ENCODE measurements at places on chromosomes 1 and 21. TPM values are rescaled to one million over a fixed set of nuclear protein-coding genes. Genes with fewer than 3 reads are reported as not detected.

DNA sequence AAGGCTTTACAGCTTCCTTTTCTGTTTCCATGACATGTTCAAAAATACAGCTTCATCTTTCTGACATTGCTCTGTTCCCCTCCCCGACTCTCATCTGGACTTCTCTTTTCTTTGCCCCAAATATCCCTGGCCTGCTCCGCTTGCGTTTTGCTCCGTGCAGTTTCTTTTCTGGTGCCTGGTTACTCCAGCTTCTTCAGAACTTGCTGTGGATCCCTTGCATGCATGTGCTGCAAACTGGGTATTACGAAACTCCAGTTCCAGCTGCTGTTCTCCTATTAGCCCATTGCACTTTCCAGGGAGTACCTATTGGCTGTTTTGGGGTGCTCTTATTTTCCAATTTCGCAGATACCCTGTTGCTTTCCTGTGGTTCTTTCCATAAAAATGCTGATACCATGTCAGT is 9.9 kb upstream of the NDC1 start:
- H3K36me3 ChIP-seq: peaks cover 2% of the 10 kb centered on the region
- H3K27me3 ChIP-seq: no peaks in the 10 kb centered on the region
- no peaks in the 10 kb centered on the region for H3K4me1 ChIP-seq
- no peak overlapping the region for H3K4me3 ChIP-seq
- no peak overlapping the region for H3K27ac ChIP-seq

PRELP gene
- not detected for total RNA-seq

DNA sequence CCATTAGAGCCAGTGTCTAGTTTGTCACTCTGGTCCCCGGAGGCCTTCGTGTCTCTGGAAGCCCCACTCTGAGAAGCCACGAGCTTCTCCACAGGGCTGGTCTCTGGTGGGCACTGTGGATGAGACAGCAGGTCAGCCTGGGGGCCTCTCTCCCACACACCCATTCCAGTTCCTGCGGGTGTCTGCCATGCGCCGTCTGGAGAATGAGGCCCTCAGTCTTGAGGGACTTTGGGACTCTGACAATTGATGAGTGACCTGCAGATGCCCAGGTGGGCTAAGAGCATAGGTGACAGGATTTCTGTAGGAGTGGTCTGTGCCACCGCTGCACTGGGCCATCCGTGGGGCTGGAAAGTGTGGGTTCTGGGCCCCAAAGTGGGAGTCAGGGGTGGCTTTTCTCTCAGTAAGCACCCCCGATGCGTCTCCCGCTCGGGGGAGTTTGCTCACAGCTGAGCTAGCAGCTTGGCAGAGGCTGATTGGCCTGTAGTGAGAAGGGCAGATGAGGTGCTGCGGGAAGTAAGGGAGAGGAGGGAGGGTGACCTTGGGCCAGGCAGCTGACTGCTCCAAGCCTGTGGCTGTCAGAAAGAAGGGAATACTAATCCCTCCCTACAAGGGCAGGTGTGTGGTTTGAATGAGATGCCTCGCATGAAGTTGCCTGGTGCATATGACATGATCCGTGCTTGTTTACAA is 26.4 kb downstream of the LHX4 start:
- H3K4me1 ChIP-seq: no peaks in the 10 kb centered on the region
- DNase-seq: no peak
- no peaks in the 10 kb centered on the region for H3K36me3 ChIP-seq
- H3K4me3 ChIP-seq: no peak overlapping the region
- H3K27ac ChIP-seq: no peak overlapping the region
- peaks cover 26% of the 10 kb centered on the region for H3K27me3 ChIP-seq

- DNase-seq: no peak
- no peak overlapping the region for H3K27ac ChIP-seq
- no peaks in the 10 kb centered on the region for H3K27me3 ChIP-seq
- H3K36me3 ChIP-seq: no peaks in the 10 kb centered on the region
Measured at GRCh38 chr1:233406339-233406960, 78.9 kb downstream of the MAP3K21 start.

NGF gene
- total RNA-seq: not detected

DNA sequence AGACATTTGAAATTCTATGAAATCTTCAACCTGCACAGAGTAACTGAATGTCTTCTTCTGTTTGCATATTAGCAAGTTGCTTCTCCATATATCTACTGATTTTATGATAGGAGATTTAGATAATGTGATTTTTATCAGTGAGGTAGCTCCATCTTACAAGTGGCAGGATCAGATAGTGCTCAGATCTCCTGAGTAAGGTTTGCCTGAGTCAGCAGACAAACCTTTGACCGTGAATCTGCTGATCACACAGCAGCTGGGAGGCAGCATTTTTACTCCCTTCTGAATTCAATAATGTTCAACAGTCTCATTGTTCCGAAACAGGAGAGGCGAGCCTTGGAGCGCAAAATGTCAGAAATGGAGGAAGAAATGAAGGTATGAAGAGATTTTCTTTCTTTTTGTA is 141.4 kb downstream of the SYT2 start:
- DNase-seq: no peak
- no peak overlapping the region for H3K4me3 ChIP-seq
- H3K4me1 ChIP-seq: no peaks in the 10 kb centered on the region
- peaks cover 13% of the 10 kb centered on the region for H3K36me3 ChIP-seq
- no peaks in the 10 kb centered on the region for H3K27me3 ChIP-seq
- H3K27ac ChIP-seq: no peak overlapping the region

GRCh38 chr1:61124078-61124477 is 41.7 kb downstream of the NFIA start:
- H3K27me3 ChIP-seq: no peaks in the 10 kb centered on the region
- no peak overlapping the region for H3K27ac ChIP-seq
- H3K4me1 ChIP-seq: no peaks in the 10 kb centered on the region

DNA sequence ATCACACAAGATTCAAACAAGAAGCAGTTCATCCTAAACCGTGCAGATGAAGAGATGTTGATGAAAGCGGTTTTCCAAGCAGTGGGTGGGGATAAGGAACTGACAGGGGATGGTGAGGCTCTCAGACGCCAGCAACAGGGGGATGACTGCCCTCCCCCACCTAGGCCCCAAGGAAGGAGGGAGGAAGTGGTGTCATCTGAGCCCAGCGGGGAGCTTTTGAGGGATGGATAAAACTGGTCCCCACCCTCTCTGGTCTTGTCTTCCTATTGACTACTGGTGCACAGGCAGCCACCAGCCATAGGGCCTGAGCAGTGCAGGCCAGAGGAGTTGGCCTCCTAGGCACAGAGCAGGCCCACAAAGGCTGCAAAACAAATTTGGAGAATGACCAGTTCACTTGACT is 175.5 kb downstream of the HUNK start:
- H3K27ac ChIP-seq: no peak overlapping the region
- no peaks in the 10 kb centered on the region for H3K27me3 ChIP-seq
- H3K4me1 ChIP-seq: no peaks in the 10 kb centered on the region
- no peak overlapping the region for H3K4me3 ChIP-seq
- H3K36me3 ChIP-seq: no peaks in the 10 kb centered on the region
- no peak for DNase-seq

AQP10 gene
- total RNA-seq: not detected

DNA sequence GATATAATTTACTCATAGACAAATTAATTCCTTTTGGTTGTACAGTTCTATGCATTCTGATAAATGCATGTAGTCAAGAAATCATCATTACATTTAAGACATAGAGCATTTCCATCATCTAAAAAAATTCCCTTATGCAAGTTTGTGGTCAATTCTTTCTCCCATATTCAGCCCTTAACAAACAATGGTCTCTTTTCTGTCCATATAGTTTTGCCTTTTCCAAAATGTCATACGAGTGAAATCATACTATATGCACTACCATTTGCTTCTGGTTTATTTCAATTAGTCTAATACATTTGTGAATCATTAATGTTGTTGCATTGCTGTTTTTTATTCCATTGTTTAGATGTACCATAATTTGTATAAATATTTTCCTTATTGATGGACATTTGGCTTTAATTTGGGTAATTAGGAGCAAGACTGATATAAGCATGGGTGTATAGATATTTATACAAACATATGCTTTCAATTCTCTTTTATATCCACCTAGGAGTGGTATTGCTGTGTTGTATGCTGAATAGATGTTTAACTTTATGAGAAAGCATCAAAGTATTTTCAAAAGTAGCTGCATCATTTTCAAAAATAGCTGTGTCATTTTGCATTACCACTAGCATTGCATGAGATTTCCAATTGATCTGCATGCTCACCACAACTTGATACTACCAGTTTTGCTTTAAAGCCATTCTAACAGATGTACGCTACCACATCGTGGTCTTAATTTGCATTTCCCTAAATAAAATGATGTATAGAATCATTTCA is 397.0 kb upstream of the ADAMTS5 start:
- H3K27me3 ChIP-seq: no peaks in the 10 kb centered on the region
- no peak overlapping the region for H3K4me3 ChIP-seq
- no peaks in the 10 kb centered on the region for H3K36me3 ChIP-seq
- no peaks in the 10 kb centered on the region for H3K4me1 ChIP-seq

CLCC1 gene
- total RNA-seq: 9.1 TPM

GRCh38 chr21:39047046-39047445 is 136.2 kb downstream of the PSMG1 start:
- no peaks in the 10 kb centered on the region for H3K36me3 ChIP-seq
- DNase-seq: no peak
- no peaks in the 10 kb centered on the region for H3K27me3 ChIP-seq
- H3K27ac ChIP-seq: no peak overlapping the region
- H3K4me1 ChIP-seq: no peaks in the 10 kb centered on the region

GRCh38 chr1:40630488-40631223 is 34.8 kb downstream of the RIMS3 start:
- no peak overlapping the region for H3K27ac ChIP-seq
- no peaks in the 10 kb centered on the region for H3K27me3 ChIP-seq
- H3K4me3 ChIP-seq: no peak overlapping the region
- no peaks in the 10 kb centered on the region for H3K36me3 ChIP-seq
- peaks cover 28% of the 10 kb centered on the region for H3K4me1 ChIP-seq
- no peak for DNase-seq

RABGAP1L gene
- total RNA-seq: 67.6 TPM

DNA sequence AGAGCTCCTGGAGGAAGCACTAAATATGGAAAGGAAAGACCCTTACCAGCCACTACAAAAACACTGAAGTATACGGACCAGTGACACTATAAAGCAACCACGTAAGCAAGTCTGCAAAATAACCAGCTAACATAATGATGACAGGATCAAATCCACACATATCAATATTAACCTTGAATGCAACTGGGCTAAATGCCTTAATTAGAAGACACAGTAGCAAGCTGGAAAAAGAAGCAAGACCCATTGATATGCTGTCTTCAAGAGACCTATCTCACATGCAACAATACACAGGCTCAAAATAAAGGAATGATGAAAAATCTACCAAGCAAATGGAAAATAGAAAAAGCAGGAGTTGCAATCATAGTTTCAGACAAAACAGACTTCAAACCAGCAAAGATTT is 31.0 kb downstream of the C1orf185 start:
- H3K4me1 ChIP-seq: no peaks in the 10 kb centered on the region
- H3K27me3 ChIP-seq: peaks cover 14% of the 10 kb centered on the region
- no peak overlapping the region for H3K27ac ChIP-seq
- no peaks in the 10 kb centered on the region for H3K36me3 ChIP-seq

GRCh38 chr1:60896701-60897363 is 185.5 kb upstream of the NFIA start:
- DNase-seq: no peak
- no peaks in the 10 kb centered on the region for H3K4me1 ChIP-seq
- no peak overlapping the region for H3K27ac ChIP-seq

- no peak overlapping the region for H3K27ac ChIP-seq
- H3K27me3 ChIP-seq: no peaks in the 10 kb centered on the region
- DNase-seq: no peak
- no peaks in the 10 kb centered on the region for H3K4me1 ChIP-seq
- no peak overlapping the region for H3K4me3 ChIP-seq
Measured at GRCh38 chr1:63821091-63822005, 47.5 kb downstream of the ROR1 start.

DNA sequence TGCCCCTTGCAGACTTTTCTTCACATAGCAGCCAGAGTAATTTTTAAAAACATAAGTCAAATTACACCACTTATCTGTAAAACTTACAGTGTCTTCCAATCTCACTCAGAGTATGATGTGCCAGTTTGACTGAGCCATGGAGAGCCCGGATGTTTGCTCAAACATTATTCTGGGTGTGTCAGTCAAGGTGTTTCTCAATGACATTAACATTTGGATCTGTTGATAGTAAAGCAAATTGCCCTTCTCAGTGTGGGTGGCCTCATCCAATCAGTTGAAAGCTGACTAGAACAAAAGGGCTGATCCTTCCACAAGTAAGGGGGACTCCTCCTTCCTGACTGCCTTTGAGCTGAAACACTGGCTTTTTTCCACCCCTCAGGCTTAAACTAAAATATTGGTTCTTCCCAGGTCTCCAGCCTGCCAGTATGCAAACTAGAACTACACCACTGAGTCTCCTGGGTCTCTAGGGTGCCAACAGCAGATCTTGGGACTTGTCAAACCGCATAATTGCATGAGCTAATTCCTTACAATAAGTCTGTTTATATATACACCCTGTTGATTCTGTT is 157.9 kb upstream of the CTTNBP2NL start:
- no peak overlapping the region for H3K27ac ChIP-seq
- DNase-seq: no peak
- H3K4me3 ChIP-seq: no peak overlapping the region
- H3K4me1 ChIP-seq: no peaks in the 10 kb centered on the region
- H3K36me3 ChIP-seq: no peaks in the 10 kb centered on the region
- H3K27me3 ChIP-seq: peaks cover 2% of the 10 kb centered on the region

DNA sequence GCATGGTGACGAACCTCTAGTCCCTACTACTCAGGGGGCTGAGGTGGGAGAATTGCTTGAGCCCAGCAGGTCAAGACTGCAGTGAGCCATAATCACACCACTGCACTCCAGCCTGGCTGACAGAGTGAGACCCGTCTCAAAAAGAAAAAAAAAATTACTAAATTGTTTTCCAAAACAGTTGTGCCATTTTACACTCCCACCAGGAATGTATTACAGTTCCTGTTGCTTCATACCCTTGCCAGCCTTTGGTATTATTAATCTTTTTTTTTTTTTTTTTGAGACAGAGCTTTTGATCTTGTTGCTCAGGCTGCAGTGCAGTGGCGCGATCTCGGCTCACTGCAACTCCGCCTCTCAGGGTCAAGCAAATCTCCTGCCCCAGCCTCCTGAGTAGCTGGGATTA is 55.9 kb downstream of the RPS6KA1 start:
- no peaks in the 10 kb centered on the region for H3K27me3 ChIP-seq
- no peaks in the 10 kb centered on the region for H3K36me3 ChIP-seq
- H3K4me1 ChIP-seq: peaks cover 6% of the 10 kb centered on the region
- no peak overlapping the region for H3K27ac ChIP-seq

S100A2 gene
- not detected for total RNA-seq

DNA sequence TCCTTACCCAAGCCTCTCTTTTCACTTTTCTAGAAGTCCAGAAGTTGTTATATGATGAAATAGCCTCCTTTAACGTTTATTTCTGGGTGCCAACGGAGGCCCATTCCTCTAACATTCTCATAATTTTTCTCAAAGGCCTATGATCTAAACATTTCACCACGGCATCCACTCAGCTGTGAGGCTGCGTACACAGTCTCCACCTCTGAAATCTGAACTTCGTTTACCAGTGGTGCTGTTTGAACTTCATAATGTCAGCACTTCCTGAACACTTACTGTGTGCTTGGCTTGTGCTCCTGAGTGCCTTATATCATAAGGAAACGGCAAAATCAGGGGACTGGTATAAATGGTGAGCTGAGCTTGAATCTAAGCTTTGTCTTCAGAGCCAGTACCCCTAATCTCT is 12.0 kb upstream of the RBP7 start:
- H3K36me3 ChIP-seq: peaks cover 8% of the 10 kb centered on the region
- H3K4me1 ChIP-seq: no peaks in the 10 kb centered on the region
- H3K4me3 ChIP-seq: no peak overlapping the region
- no peaks in the 10 kb centered on the region for H3K27me3 ChIP-seq

- H3K4me1 ChIP-seq: no peaks in the 10 kb centered on the region
- no peaks in the 10 kb centered on the region for H3K36me3 ChIP-seq
- no peaks in the 10 kb centered on the region for H3K27me3 ChIP-seq
- no peak for DNase-seq
- H3K27ac ChIP-seq: no peak overlapping the region
Measured at GRCh38 chr1:189350983-189351616, 1126.6 kb downstream of the BRINP3 start.

S100A9 gene
- total RNA-seq: 43.6 TPM

Measured in CD4-positive, alpha-beta T cell (primary cell).